ENCODE measurements at places on chromosomes 4 and X.

- no peak overlapping the region for H3K27ac ChIP-seq
- no peak overlapping the region for H3K4me3 ChIP-seq
- H3K27me3 ChIP-seq = no peaks in the 10 kb centered on the region
- peaks cover 13% of the 10 kb centered on the region for H3K4me1 ChIP-seq
- no peak for DNase-seq
These were observed 37.5 kb upstream of the MAOA start for GRCh38 chrX:43618366-43619205.

DNA sequence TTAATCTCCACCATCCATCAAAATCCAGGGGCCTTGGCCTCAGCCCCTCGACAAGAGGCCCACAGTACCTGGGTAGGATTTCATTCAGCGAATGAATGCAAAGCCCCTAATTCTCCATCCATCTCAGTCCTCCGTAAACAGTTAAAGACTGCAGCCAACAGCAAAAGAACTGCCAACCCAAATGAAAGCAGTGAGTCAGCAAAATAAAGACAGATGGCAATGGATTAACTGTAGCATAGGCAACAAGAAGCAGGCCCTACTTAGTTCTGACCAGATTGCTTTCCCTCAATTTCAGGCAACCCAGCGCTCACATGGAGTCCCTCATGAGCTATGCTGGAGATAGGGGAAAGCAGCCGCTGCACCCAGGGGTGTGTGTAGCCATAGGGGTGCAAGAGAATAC, 21.4 kb downstream of the PLAC1 start:
- H3K27ac ChIP-seq = no peak overlapping the region
- no peaks in the 10 kb centered on the region for H3K27me3 ChIP-seq
- no peak overlapping the region for H3K4me3 ChIP-seq
- no peaks in the 10 kb centered on the region for H3K4me1 ChIP-seq

DNA sequence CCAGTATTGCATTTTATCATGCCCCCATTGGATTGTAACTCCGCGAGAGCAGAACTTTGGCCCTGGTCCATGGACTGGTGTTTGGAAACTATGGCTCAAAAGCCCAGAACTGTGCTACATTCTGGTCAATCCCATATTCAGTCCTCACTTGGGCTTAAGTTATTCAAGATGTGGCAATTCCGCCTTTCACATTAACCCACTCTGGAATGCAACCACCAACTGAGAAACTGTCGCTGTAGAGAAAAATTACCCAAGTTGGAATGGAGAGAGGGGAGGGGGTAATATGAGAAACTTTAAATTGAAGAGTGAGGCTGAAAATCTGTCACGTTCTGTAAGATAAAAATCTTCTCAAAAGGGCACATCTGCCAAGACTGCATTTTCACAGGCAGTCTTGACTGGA, 189.6 kb upstream of the NHS start:
- H3K27me3 ChIP-seq = no peaks in the 10 kb centered on the region
- no peaks in the 10 kb centered on the region for H3K4me1 ChIP-seq
- no peak overlapping the region for H3K4me3 ChIP-seq

GRCh38 chr4:38804654-38805295, at the start of gene TLR1:
Gene TLR1 (minus strand): TSS chr4:38804791. CDS start chr4:38798831, 5,960 bp downstream.
- H3K4me3 ChIP-seq = peak within 1 kb of the TSS; percentile 36
- H3K27me3 ChIP-seq = no peaks in the 10 kb centered on the region
- H3K4me1 ChIP-seq = no peaks in the 10 kb centered on the region
- DNase-seq = no peak

DNA sequence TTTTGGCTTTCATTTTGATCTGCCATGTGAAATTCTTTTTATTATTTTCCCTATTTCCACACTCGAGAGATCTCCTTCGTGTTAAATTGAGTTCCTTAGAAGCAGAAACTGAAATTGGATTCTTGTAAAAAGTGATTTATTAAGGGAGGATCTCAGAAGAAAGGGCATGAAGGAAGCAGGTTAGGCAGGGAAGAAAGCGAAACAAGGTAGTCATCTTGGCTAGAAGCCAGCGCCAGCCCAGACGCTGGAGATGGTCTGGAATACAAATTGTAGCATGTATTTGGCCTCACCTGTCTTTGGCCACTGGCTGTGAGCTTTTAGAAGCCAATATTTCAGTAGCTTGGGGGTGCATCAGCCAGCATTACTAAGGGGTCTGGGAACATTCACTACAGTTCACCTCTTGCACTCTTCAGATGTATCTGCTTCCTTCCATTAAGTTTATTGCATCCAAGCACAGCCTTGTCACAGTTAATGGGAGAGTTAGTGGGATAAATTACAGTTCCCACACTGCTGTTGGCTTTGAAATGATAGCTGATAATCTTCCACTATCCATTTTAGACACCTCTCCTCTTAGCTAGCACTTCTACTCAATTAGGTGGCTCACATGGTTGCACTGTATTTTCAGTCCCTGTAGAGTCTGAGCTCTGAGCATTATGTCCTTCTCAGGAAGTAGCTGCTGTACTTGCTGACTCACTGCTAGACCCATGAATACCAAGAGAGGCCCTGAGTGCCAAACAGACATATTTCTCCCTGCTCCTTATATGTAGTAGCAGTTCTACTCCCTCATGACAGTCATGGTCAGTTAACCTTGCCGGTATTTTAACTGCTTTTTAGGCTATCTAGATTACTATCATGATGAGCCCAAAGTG, 14.6 kb downstream of the GRXCR1 start:
- no peak overlapping the region for H3K27ac ChIP-seq
- H3K27me3 ChIP-seq = no peaks in the 10 kb centered on the region
- no peaks in the 10 kb centered on the region for H3K4me1 ChIP-seq
- peak overlapping the region; percentile 12 for H3K4me3 ChIP-seq
- no peak for DNase-seq
- no peaks in the 10 kb centered on the region for H3K36me3 ChIP-seq

- no peak for DNase-seq
- peaks cover 12% of the 10 kb centered on the region for H3K4me1 ChIP-seq
- no peaks in the 10 kb centered on the region for H3K36me3 ChIP-seq
These were observed 23.3 kb downstream of the MRFAP1 start for GRCh38 chr4:6663596-6664393.

DNA sequence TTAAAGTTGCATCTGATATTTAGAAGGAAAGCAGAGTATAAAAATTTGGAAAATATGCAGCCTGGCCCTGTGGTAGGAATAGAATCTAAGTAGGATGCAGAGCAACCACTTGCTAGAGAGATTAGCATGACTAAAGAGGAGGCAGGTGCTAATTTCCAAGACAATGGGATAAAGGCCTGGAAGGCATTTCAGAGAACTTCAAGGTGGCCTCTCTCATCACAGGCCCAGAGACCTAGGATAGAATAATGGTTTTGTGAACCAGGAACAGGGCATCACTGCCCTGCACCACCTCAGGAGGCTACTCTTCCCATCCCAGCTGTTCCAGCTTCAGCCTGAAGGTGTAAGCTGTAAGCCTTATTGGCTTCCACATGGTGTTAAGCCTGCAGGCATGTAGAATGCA, 621.7 kb upstream of the HS3ST1 start:
- no peaks in the 10 kb centered on the region for H3K36me3 ChIP-seq
- no peaks in the 10 kb centered on the region for H3K4me1 ChIP-seq

DNA sequence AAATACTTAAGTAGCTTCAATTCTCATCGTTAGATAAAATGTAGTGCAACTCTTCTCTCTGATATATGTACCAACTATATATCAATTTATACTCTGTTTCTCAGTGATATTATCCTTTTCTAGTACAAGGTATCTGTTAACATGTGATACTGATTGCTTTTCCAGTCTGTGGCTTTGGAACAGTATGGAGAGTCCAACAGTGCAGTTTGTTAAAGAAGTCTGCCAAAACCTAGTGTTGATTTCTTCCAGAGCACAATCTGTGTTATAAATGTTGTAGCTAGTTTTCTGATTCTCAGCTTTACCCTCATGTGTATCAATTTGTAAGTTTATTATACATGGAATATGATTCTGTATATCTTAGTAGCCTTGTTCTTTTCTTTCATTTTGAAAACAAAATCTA, 465.0 kb downstream of the IL15 start:
- no peak for DNase-seq
- no peak overlapping the region for H3K27ac ChIP-seq
- peaks cover 3% of the 10 kb centered on the region for H3K4me1 ChIP-seq
- no peaks in the 10 kb centered on the region for H3K36me3 ChIP-seq
- no peak overlapping the region for H3K4me3 ChIP-seq

DNA sequence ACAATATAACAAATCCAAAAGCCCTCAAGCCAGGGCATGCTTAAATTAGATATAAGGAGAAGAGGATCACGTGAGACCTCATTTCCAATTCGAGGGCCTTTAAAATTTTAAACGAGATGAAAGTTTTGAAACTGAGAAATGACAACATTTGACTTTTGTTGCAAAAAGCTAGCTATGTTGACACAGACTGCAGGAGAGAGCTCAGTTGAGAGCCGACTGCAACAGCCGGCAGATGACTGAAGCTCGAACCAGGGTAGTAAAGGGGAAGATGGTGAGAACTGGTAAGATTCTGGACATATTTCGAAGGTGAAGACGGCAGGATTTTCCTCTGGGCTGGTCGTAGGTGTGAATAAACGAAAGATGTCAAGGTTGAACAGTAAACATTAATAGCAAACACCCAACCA, 773 bp downstream of the PRMT9 start:
- H3K4me1 ChIP-seq = peaks cover 21% of the 10 kb centered on the region
- peak overlapping the region; percentile 94 for H3K27ac ChIP-seq

DNA sequence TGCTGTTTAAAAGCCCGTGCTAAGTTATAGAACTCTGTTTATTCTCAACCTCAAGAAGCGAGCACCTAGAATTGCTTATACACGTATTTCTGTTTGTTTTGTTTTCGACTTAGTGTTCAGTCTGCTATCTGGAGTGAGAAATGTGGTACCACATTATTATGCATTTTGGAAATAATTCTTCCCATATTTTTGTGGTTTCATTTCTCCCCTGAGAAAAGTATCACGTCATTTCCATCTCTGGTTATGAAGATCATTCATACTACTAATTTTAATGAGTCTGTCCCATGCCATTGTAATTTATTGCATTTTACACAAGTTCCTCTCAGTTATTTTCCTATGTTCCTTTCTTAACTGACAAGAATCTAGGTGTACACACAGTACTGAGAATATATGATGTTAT, 186.0 kb downstream of the DCHS2 start:
- no peaks in the 10 kb centered on the region for H3K4me1 ChIP-seq
- H3K27ac ChIP-seq = no peak overlapping the region
- H3K27me3 ChIP-seq = no peaks in the 10 kb centered on the region
- DNase-seq = no peak
- H3K4me3 ChIP-seq = no peak overlapping the region
- no peaks in the 10 kb centered on the region for H3K36me3 ChIP-seq

- H3K27ac ChIP-seq = no peak overlapping the region
- H3K27me3 ChIP-seq = no peaks in the 10 kb centered on the region
- H3K4me3 ChIP-seq = no peak overlapping the region
- H3K36me3 ChIP-seq = no peaks in the 10 kb centered on the region
These were observed 250.0 kb upstream of the SLC7A11 start for GRCh38 chr4:138492176-138492575.

DNA sequence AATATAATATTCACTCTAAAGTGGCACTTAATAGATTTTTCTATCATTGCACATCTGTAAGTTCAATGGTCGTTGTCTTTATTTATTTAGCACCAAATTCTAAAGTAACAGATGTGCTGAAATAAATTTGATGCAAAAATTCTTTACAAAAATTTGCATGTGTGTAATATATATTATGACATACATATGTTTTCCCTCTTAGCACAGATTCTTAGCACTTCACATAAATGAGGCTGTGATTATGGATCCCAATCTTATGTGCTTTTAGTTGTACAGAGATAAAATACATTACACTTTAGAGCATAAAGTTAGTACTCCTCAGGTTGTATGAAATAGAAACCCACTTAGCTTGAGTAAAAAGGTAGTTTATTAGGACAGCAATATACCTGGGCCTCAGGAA, 915.1 kb downstream of the ADGRL3 start:
- no peaks in the 10 kb centered on the region for H3K27me3 ChIP-seq
- no peaks in the 10 kb centered on the region for H3K4me1 ChIP-seq

- no peaks in the 10 kb centered on the region for H3K36me3 ChIP-seq
- no peak overlapping the region for H3K4me3 ChIP-seq
- no peaks in the 10 kb centered on the region for H3K27me3 ChIP-seq
- DNase-seq = no peak
These were observed 140.9 kb upstream of the ANK2 start for GRCh38 chr4:112908511-112908910.

GRCh38 chr4:40506066-40506465, 123.6 kb downstream of the RBM47 start:
- H3K4me1 ChIP-seq = peaks cover 36% of the 10 kb centered on the region
- H3K36me3 ChIP-seq = no peaks in the 10 kb centered on the region
- no peak overlapping the region for H3K4me3 ChIP-seq
- H3K27ac ChIP-seq = peak overlapping the region; percentile 36

- H3K4me3 ChIP-seq = no peak overlapping the region
- no peak for DNase-seq
- no peaks in the 10 kb centered on the region for H3K4me1 ChIP-seq
- no peak overlapping the region for H3K27ac ChIP-seq
- no peaks in the 10 kb centered on the region for H3K27me3 ChIP-seq
These were observed 6.8 kb downstream of the PTCHD1 start for GRCh38 chrX:23341452-23341851.

- H3K4me3 ChIP-seq = no peak overlapping the region
- H3K4me1 ChIP-seq = no peaks in the 10 kb centered on the region
- no peak for DNase-seq
These were observed 24.1 kb downstream of the HPRT1 start for GRCh38 chrX:134484039-134484438.

DNA sequence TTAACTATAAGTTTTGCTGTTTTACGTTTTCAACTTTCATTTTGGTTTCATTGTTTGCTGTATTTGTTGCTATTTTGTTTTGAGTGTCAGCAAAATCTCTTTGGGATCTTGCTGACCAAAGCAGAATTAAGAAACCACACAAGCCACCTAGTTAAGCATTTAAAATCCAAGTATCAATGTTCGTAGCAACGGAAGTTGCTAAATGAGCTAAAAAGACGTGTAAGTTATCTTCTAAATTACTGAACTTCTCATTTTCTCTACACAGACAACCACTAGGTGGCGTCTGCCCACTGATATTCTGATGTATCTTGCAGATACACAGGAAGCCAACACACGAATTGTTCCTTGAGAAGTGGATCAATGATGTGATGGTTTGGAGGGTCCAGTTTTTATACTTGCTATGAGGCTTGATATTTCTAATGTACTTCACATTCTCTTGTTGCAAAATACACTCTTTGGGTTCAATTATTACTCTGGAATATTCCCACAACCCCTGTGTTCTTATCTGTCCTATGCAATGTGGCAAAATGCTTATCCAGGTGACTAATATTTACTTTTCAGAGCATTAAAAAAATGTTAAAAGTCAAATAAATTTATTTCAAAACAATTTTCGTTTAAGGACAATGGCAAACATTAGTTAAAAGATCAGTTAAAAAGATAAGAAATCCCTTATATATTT, 250.5 kb downstream of the TECRL start:
- DNase-seq = no peak
- no peak overlapping the region for H3K4me3 ChIP-seq
- no peaks in the 10 kb centered on the region for H3K27me3 ChIP-seq
- no peaks in the 10 kb centered on the region for H3K4me1 ChIP-seq
- H3K27ac ChIP-seq = no peak overlapping the region

GRCh38 chr4:153468587-153468986, 2.4 kb downstream of the TMEM131L start:
- peak overlapping the region; percentile 92 for H3K27ac ChIP-seq
- DNase-seq = no peak
- no peaks in the 10 kb centered on the region for H3K27me3 ChIP-seq

GRCh38 chrX:117458243-117458968, 658.2 kb downstream of the KLHL13 start:
- no peak for DNase-seq
- H3K4me1 ChIP-seq = no peaks in the 10 kb centered on the region
- H3K36me3 ChIP-seq = no peaks in the 10 kb centered on the region
- no peak overlapping the region for H3K27ac ChIP-seq

GRCh38 chrX:154815274-154815818, 10.1 kb upstream of the MPP1 start:
- H3K27ac ChIP-seq = no peak overlapping the region
- H3K4me1 ChIP-seq = no peaks in the 10 kb centered on the region
- no peaks in the 10 kb centered on the region for H3K36me3 ChIP-seq

Measured in esophagus squamous epithelium (tissue), 5 donors.